ENCODE measurements at places on chromosomes 3 and 15.

GRCh38 chr3:134965865-134966481 is 170.9 kb downstream of the EPHB1 start:
- no peak for DNase-seq

GRCh38 chr3:184325715-184326369 is 11.4 kb downstream of the EIF4G1 start:
- no peak for DNase-seq

- DNase-seq: no peak
Measured at GRCh38 chr3:149023951-149024350, 32.6 kb downstream of the GYG1 start.

GRCh38 chr3:55854494-55854893 is 367.4 kb upstream of the WNT5A start:
- no peak for DNase-seq

- DNase-seq: no peak
Measured at GRCh38 chr3:141112686-141113297, 61.6 kb downstream of the SPSB4 start.

DNA sequence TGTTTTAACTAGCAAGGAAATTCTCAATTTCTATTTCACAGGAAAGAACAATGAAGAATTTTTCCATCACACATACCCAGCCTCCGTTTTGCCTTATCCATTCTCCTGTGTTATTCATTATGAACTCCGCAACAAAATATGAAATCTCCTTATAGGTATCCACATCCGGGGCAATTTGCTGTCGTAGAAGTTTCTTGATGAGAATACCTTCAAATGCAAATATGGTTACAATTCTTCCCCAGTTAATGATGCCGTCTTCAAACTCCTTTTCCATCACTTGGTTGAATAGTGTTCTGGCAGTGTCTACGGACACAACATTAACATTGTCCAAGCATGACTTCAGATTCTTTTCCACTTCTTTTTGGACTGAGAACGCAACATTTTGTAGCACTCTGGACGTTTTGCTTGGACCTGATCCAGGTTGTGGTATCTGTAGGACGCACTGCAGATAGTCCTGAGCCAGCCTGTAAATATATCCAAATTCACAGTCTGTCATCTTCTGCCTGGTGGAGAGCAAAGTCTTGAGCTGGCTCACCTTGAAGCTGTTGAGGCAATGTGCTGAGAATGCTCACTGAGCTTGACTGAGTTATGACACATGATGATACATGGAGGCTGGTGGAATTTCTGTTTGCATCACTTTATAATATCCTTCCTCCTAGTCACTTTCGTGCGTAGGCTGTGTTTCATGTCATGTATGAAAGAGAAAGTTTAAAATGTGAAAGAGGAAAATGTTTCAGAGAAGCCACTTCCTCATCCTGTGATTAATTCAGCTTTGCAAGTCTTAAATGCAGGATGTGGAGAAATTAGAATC is at the start of gene BCL2A1:
BCL2A1 (minus strand) TSS at position 573 of the 811 bp plus-strand sequence; CDS start at position 496, 77 bp downstream.
- peak; percentile 28 for DNase-seq

GRCh38 chr3:104856741-104857140 is 510.0 kb upstream of the ALCAM start:
- DNase-seq: no peak

- no peak for DNase-seq
Measured at GRCh38 chr3:58837141-58837843, 170.7 kb upstream of the FAM3D start.

DNA sequence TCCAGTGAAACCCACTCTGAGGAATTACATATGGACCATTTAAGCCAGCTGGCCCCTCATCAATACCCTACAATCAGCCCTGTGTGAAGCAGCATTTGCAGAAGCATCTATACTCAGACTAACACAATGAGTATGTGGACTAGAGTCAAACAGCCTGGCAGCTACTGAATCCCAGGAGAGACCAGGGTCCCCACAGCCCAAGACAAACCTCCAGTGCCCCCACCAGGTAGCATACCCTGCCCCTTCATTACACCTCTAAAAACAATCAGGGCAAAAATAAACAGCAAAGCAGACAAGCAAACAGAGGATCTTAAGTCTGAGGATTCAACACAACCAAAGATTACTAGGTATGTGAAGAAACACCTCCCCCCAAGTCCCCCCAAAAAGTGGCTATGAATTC is 157.4 kb downstream of the LEKR1 start:
- no peak for DNase-seq

DNA sequence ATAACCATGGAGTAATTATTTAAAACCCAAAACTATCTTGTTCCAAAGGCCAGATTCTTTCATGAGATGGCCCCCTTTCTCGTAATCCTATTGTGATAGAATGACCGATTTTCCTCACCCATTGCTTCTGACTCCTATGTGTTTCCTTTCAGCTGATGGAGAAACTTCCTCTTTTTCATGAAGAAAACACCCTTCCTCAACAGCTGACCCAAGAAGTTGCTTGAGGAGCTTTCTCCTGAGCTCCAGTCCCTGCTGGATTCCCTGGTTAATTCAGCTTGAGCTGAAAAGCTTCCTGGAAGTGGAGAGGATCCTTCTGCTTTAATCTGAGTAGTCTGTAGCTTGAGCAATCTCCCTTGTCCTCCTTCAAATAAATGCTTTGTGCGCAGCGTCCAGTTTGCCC is 75.0 kb downstream of the BFSP2 start:
- no peak for DNase-seq

GRCh38 chr3:69738315-69738714 is 949 bp upstream of the MITF start:
- no peak for DNase-seq

- no peak for DNase-seq
Measured at GRCh38 chr3:60220768-60221167, 1030.5 kb downstream of the FHIT start.

DNA sequence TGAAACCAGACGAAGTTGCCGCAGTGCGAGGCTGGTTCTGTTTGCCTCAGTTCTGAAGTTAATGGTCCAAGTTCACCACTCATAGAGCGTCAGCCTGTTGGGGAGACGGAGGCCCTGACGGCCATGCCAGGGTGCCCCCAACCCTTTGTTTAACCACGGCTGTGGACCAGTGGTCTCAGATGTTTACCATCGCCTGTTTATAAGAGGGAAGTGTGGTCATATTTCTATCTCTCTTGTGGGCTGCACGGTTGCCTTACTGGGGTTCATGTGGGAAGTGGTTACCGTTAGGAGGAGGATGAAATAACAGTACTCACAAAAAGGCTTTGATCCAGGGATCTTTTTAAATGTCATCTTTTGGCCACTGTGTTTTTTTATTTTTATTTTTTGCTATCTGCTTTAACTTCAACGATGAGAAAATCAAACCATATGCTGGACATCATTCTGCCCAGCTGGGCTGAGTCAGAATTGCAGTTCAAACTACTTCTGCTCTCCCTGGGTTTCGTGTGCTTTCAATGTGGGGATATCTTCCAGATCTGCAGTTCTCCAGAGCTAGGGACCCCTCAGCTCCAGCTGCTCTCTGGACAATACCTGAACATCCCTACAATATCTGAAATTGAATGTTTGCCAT is 17.8 kb downstream of the SMAD3 start:
- DNase-seq: no peak

DNA sequence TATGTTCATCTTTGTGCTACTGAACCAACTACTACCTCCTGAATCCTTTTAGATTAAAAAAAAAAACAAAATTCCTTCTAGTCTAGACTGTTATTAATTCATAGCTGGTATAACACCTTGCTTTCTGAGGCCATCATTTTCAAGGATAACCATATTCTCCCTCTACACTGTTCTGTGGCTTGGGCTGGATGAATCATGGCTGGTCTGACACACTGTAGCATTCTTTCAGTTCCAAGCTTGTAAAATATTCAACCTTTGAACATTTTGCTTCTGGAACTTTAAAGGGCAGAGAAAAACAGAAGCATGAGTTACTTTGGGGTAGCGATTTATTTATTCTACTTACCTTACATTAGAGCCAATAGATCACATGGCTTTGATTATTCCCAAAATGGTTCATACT is 7.6 kb downstream of the HSPBAP1 start:
- no peak for DNase-seq

- no peak for DNase-seq
Measured at GRCh38 chr3:152030320-152030719, 156.9 kb downstream of the SUCNR1 start.

DNA sequence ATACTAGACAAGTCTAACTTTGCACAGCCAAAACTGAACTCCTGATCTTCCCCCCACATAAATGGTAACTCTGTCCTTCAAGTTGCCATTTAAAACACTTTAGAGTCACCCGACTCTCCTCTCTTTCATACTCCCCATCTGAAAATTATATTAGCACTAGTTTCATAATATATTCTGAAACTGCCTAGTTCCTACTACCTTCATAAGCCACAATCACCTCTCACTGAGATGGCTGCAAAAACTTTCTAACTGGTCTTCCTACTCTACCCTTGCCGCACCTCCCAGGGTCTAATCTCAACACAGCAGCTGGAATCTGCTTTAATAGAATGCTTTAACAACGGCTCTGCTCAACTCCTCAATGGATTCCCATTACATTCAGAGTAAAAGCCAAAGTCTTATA is 55.0 kb downstream of the GLB1 start:
- no peak for DNase-seq

- no peak for DNase-seq
Measured at GRCh38 chr3:190188197-190188596, 67.5 kb upstream of the P3H2 start.

DNA sequence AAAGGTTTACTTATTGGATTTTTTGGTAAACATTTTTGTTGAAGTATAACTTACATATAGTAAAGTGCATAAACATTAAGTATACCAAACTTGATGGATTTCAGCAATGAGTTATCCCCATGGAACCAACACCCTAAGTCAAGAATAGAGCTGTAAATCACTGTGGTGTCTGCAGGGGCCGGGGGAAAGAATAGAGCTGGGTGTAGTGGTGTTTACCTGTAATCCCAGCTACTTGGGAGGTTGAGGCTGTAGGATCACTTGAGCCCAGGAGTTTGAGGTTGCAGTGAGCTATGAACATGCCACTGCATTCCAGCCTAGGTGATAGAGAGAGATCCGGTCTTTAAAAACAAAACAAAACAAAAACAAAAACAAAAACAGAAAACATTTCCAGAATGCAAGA is 13.3 kb upstream of the FEM1B start:
- no peak for DNase-seq

DNA sequence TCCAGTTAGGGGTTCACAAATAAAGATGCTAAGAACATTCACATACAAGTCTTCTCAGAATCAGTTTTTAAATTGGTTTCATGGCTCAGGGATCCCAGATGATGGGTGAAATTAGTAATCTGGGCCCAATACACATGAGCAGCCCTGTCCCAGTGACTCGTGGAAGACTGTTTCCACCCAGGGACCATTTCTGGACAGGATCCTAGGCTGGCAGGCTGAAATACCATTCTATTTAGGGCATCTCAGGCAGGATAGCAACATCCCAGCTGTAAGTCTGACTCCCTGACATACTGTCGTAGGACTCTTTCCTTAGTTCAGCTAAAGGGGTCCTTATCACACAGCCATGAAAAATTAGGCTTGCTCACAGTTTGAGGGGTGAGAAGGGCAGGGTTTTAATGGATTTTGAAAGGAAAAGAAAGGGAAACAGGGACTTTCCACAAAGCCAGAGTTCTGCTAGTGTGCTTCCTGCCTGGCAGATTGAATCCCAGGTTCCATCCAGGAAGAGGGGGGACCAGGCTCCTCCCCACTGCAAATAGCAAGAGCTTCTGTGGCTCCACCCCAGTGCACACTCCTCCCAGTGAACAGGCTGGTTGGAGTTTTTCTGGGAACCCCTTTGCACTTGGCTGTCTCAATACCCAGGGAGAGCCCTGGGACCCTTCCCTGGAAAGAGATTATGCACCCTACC is 41.3 kb upstream of the LYZL4 start:
- DNase-seq: no peak

- no peak for DNase-seq
Measured at GRCh38 chr3:149366941-149367840, 10.3 kb downstream of the TM4SF1 start.

- no peak for DNase-seq
Measured at GRCh38 chr3:128152419-128153155, 694 bp upstream of the EEFSEC start.

DNA sequence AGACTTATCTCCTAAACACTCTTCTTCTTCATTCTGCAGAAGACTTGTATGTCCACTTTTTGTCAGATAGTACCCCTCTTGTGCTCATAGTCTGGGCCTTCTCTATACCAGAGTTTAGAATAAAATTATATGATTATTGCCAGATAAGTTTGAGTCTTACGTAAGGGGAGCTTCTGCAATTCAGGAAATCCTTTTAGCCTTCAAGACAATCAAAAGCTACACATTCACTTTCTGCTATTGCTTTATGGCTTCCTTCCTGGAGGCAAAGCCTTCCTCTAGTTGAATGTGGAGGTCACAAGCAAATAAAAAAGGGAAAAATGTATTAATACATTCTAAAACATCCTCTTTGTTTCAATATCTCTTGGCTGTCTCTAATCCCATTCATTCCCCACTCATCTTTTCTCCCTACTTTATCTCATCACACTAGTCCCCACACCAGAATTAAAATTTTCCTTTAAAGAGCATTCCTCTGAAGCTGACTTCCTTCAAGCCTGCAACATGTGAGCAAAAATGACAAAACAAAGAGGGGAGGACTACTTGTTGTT is 186.8 kb downstream of the CPNE4 start:
- DNase-seq: no peak

GRCh38 chr3:105513042-105513441 is 146.3 kb downstream of the ALCAM start:
- no peak for DNase-seq

DNA sequence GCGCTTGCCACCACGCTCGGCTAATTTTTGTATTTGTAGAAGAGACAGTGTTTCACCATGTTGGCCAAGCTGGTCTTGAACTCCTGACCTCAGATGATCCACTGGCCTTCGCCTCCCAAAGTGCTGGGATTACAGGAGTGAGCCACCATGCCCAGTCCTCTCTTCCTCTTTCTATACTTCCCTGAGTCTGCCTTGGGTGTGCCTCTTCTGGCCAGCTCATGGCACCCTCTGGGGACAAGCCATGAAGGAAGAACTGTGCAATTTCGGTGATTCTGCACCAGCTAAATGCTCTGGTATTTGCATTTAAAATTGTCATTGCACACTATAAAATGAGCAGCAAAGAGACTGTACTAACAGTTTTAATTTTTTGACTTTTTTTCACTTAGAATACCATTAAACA is 66.6 kb downstream of the IL20RB start:
- no peak for DNase-seq

DNA sequence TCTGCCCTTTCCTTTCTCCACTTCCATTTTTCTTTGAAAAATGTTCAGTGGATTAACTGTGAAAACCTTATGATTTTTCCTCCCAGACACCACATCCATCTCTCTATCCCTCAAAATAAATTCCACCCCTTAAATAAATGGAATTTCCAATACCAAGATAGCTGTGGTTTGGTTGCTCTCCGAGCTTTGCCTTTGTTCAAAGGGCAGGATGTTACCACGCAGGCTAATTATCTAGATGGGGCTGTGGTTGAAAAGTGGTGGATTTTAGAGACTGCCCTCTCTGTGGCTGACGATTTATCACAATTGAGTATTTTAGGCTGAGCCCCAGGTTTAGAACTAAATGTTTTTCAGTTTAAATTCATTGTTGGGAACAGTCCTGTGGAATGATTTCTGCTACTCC is 36.9 kb upstream of the CMSS1 start:
- no peak for DNase-seq

Measured in stimulated activated CD8-positive, alpha-beta memory T cell treated with anti-CD3 and anti-CD28 coated beads, Interleukin-7, amount 100 ng/mL, for 1 hour (primary cell).